Memory B cell (primary cell): ENCODE measurements at places on chromosomes 16 and 17.

DNA sequence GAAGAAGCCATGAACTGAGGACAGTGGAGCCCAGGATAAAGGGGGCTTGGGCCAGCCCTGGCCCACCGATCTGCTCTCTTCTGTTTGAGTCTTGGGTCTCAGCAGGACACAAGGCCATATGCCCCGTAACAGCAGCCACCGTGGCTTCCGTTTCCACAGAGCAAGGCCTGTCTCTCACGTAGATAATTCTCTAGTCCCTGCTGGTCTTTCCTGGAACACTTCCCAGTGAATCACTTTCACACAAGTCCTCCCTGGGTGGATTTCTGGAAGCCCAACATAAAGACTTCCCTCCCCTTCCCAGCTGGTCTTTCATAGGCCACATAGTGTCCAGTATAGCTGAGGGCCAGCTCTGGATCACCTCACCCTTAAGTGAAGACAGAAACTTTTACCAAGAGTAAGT is 19.9 kb upstream of the C16orf78 start:
- no peak for DNase-seq

DNA sequence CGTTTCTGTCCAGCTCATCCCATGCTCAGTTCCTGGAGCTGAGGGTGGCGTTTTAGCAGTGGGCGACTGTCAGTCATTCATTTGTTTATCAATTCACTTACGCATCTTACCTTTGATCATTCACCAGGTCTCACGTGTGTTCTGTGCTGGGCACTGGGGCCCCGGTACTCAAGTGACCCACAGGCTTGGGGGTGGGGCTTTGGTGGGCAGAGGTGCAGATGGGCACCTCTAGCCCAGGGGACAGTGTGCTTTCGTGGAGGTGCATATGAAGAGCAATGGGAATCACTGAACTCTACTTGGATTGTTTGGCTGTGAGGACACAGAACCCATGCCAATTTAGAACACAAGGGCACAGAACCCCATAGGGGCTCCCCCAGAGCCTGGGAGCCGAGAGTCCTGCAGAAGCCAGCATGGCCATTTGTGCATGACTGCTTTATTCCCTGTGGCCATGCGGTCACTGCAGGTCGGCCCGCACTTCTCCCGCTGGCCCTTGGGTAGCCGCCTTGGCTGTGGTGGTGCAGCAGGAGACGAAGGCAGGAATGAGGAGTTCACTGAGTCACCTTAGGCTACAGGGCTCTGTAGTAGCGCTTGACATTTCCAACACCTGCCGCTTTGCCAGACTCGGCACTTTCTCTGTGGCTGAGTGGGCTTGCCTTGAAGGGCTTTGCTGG is 144.6 kb downstream of the SNX29 start:
- no peak for DNase-seq

- no peak for DNase-seq
Observed at GRCh38 chr16:19735074-19735867, 17.2 kb downstream of the IQCK start.

DNA sequence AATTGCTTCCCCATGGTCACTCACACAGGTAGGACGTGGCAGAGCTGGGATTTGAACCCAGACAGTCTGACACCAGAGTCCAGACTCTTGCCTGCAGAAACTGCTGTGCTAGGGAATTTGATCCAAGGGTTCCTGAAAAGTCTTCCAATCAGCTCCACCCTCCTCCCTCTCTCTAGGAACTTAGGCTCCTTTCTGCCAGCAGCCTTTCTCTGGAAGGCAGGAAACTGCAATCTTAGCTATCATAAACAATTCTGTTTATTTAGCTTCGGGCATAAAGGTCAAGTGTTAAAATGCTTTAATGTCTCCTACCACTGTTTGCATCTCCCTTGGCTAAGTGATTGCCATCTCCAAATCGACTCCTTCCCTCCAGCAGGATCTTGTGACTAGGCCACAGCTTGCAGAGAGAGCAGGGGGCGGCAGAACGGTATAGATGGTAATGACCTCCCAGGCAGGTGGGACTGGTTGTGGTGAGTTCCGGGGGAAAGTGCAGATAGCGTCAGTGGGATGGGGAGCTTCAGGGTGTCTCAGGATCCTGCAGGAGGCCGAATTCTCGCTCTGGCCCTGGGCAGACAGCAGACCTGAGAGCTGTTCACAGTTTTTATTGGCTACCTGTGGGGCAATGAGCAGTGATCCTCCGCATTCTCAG is 882.4 kb upstream of the EEF2KMT start:
- DNase-seq: no peak

- DNase-seq: no peak
Observed at GRCh38 chr17:55635253-55635914, 87.3 kb downstream of the TMEM100 start.

DNA sequence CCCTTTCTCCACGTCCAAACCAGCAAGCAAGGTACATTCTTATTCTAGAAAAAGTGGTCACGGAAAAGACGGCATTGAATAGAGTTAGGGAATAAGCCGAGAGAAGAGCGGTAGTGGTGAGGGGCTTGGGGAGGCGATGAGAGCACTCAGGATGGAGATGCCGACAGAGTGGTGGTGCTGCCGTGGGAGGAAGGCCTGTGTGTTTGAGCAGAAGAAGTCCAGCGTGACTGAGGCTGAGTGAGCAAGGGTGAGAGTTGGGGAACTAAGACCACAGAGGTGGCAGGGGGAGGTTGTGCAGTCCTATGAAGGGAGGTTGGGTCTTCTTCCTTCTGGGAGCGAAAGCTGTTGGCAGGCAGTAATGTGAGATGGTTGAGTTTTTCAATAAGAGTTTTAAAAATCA is 252.3 kb downstream of the ABCC12 start:
- no peak for DNase-seq

- DNase-seq: no peak
Observed at GRCh38 chr17:43003542-43004172, 2.9 kb upstream of the IFI35 start.

DNA sequence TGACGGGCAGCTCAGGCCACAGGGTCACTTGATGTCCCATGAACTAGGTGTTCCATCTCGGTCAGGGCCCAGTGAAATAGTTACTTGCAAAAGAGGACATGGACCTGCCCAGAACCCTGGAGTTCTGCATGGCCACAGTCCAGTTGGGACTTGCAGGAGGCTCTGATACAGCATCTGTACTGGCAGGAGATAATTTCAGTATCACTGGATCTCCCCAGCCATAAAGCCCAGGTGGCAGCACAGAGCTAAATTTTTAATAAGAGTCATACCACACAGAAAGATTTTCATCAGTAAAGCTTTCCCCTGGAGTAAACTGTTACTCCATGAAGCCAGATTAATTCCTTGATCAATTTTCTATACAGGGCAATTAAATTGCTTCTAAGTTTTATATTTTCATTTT is 18.0 kb upstream of the SLC16A5 start:
- DNase-seq: no peak

DNA sequence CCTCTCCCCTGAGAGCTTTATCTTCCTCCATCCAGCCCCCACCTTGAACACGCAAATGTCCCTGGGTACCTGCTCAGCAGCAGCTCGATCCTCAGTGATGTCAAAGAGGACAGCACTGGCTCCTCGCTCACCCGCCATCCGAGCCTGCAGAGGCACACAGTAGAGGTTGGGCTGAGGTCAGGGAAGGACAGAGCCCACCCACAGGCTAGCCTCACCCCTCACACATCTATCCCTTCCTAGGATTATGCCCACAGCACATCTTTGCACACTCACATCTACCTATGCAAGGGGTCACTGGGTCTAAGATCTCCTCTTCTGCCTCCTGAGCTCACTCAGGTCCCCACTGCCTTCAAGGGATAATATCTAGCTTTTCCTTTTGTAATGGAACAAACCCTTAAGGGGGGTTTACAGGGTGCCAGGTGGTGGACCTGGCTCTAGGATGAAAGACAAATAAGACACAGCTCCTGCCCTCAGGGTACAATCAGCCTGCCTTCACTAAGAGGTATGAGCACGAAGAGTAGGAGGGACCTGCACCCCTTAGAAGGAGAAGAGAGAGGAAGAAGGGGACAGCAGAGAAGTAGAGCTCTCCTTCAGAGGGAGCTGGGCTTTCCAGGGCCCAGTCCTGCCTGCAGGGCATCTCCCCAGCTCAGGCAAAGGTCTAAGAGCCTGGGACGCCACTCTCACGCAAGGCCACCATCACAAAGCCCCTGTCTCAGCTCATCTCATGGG is 11.6 kb upstream of the SUPT4H1 start:
- no peak for DNase-seq

GRCh38 chr17:41551365-41551764 is 20.5 kb downstream of the KRT9 start:
- no peak for DNase-seq

GRCh38 chr17:31820691-31821435 is 38.2 kb downstream of the COPRS start:
- DNase-seq: no peak

- DNase-seq: no peak
Observed at GRCh38 chr16:84884596-84885341, 65.0 kb downstream of the CRISPLD2 start.

GRCh38 chr17:78839762-78840529 is 668 bp downstream of the USP36 start:
- no peak for DNase-seq

GRCh38 chr16:84569382-84569987 is 48.4 kb downstream of the COTL1 start:
- no peak for DNase-seq

DNA sequence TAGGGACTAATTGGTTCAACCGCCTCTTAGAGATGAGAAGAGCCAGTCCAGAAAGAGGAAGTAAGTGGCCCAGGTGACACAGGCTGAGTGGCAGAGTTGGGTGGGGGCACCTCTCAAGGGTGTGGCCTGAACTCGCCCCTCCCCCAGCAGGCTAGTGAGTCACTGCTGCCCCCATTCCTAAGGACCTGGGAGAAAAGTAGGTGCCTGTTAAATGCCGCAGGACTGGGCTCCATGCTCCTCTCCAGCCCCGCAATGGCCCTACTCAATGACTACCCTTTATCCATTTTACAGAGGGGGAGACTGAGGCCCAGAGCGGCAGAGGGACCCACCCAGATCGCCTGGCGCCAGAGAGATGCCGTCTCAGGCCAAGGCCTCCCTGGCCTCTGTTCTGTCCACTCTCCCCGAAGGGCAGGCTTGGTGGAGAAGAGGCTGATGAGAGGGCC is 8.1 kb downstream of the TMEM235 start:
- DNase-seq: peak; percentile 48

DNA sequence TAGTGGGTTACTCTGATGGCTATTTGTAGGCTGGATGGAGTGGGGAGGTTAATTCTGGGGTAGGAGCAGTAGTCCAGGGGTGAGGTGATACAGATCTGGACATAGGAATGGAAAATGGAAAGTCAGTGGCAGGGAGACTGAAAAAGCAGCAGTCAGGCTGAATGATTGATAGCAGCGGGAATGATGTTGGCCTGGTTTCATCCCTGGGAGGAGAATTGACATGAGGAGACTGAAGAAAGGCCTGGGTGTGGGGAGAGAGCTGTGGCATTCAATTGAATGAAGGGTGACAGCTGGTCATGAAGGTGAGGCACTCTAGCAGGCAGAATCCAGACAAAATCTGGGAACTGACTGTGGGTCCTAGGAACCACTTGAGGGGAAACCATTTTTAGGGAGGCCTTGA is 34.7 kb upstream of the CLEC18A start:
- no peak for DNase-seq

GRCh38 chr17:60406887-60407286 is 15.0 kb upstream of the USP32 start:
- no peak for DNase-seq

DNA sequence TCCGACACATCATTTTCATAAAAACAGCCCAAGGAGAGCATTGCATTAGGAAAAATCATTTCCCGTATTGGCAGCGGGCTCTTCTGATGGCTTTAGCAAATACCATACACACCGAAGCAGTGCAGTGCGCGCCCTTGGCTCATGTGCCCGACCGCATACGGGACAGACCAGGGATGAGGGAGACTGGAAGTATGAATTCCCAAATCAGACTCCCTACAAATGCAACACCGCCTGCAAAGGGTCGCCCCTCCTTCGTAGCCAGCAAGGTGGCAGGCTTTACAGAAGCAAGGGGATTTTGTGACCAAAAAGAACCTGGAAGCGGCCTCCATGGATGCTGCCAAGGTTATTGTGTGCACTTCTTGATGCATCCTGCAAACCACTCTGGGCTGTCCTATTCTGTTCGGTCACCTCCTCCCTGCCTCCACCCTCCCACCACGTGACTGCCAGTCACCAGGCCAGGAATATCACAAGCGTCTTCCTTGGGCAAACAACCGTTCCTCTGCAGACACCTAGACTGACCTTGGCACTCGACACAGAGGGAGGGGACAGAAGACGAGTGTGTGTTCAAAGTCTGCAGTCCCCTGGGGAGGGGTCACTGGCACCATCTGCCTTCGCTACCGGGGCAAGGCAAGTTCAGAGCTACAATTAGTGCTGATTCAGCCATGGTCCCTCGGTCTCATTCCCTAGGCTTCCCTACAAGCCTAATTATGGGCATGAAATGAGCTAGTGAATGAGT is 460.4 kb downstream of the SLC39A11 start:
- DNase-seq: no peak

DNA sequence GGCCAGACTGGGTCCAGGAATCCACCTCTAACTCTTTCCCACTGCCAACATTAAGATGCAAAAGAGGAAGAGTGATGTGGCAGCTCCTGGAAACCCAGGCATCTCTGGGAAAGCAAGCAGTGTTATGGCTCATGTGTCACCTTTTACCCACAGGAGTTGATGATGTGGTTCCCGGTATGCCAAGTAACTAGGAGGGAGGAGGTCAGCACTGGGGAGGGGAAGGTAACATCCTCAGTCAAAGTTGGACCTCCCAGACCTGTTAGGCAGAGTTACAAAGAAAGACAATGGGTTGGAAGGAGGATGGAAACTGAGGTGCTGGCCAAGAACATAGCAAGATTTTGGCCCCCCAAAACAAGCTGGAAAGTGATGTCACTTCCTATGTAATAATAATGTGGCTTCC is 11.4 kb downstream of the KRABD2 start:
- DNase-seq: no peak

DNA sequence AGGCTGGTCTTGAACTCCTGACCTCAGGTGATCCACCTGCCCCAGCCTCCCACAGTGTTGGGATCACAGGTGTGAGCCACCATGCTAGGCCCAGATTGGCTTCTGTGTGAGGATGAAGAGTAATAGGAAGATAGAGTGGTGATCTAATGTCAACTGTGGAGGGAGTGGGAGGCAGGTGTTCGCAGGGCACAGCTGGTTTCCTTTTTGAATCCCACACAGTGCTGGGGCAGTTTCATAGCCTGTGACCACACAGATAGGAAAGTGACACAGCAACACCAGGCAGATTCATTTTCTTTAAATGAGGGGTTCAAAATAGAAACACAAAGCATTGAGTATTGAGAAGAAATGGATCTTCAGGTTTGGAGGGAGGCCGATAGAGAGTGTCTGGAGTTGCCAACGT is 540.3 kb downstream of the WWOX start:
- no peak for DNase-seq
